ENCODE measurements at places on chromosomes 5 and 9. TPM values are rescaled to one million over a fixed set of nuclear protein-coding genes. Genes with fewer than 3 reads are reported as not detected.

The DCTN3 gene
- 39.9 TPM for total RNA-seq

The OR1K1 gene
- total RNA-seq = not detected

The PDLIM7 gene
- total RNA-seq = 7.3 TPM

The BTNL8 gene
- total RNA-seq = 1.0 TPM

The SPINK7 gene
- not detected for total RNA-seq

The ZFAND5 gene
- 172 TPM for total RNA-seq

The POLR1E gene
- total RNA-seq = 9.6 TPM

The GHR gene
- total RNA-seq = 12.9 TPM

The ANKRD18A gene
- total RNA-seq = 23.1 TPM
